ENCODE measurements at places on chromosomes 1 and 21.

DNA sequence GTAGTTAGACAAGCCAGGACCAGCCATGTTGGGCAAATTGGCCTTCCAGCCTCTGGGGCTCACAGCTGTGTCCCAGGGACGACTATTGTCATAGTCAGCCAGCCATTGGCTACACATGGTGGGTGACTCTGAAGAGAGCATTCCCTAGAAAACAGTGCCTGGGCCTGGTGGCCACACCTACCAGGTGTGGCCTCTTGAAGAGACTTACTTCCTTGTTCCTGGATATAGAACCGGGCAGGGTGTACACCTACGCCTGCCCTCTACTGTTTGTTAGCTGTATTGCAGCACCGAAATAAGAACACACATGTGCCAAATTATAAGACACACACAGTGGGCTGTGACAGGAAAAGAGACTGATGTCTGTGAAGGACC lies 134.6 kb upstream of the ARHGEF16 start:
- no peak for DNase-seq

GRCh38 chr21:26495283-26495849 lies 77.7 kb downstream of the CYYR1 start:
- DNase-seq = no peak

DNA sequence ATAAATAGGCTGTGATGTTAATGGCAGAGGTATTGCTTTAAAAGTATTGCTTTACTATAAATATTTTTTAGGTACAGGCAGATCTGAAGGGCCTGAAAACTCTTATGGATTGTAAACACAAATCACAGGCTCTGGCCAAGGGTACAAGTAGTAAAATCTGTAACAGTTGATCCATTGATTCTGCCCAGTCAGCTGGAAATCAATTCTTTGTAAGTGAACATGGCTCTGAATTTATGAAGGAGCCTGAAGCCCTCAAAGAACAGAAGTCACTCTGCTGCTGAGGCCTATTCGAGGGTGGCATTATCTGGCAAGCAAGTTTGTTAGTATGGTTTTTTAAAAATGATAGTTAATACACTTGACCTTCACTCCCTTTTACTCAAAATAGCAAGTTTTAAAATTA lies 834.0 kb upstream of the TMPRSS15 start:
- DNase-seq = no peak

DNA sequence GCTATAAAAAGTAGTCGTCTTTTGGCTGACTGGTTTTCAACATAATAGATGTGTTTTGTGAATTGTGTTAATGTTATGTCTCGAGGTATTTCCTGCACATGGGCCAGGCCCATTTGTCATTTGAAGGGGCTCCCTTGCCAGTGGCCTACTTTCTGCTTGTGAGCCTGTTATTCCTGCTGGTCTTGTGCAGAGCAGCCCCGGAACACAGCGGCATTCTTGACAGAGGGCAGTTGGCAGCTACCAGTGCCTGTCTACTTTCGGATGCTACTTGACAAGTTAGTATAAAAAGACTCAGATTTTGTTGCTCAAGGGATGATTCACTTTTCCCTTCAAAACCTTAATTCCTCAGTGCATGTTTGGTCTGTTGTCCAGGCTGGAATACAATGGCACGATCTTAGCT lies 28.5 kb downstream of the PGM1 start:
- DNase-seq = no peak

DNA sequence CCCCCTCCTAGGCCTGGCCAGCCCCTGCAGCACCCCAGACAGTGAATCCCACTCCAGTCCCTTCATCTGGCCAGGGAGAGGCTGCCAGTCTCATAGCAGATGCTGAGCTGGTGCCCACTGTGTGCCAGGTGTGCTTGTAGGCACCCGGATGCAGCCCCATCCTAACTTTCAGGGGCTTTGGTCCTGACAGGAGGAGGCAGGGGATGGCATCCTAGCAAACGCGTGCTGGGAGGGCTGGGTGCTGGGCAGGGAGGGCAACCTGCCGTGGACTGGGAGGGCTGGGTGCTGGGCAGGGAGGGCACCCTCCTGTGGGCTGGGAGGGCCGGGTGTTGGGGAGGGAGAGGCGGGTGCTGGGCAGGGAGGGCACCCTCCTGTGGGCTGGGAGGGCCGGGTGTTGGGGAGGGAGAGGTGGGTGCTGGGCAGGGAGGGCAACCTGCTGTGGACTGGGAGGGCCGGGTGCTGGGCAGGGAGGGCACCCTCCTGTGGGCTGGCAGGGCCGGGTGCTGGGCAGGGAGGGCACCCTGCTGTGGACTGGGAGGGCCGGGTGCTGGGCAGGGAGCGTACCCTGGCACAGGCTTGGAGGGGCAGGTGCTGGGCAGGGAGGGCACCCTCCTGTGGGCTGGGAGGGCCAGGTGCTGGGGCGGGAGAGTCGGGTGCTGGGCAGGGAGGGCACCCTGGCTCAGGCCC lies 35.3 kb downstream of the SLC19A1 start:
- DNase-seq = no peak

DNA sequence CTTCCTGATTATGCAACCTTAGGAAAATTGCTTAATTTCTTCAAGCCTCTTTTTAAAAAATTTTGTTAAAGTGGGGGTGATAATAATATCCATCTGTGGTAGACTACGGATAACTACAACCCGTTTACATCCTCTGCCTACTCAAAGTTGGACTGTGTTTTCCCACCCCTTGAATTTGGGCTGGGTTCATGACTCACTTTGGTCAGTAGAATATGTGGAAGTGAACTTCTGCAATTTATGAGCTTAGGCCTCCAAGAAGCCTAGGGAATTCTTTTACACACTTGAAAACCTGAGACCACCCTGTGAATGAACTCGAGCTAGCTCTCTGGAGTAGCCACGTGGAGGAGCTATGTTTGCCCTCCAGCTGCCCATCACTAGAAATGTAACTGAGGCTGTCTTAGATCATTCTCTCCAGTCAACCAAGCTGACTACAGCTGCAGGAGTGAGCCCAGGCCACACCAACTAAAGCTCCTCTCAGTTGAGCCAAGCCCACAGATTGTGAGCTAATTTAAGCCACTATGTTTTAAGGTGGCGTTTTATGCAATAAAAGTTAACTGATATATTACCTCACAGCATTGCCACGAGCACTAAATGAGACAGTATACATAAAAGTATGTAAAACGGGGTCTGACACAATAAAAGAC lies 29.6 kb upstream of the CACHD1 start:
- no peak for DNase-seq

DNA sequence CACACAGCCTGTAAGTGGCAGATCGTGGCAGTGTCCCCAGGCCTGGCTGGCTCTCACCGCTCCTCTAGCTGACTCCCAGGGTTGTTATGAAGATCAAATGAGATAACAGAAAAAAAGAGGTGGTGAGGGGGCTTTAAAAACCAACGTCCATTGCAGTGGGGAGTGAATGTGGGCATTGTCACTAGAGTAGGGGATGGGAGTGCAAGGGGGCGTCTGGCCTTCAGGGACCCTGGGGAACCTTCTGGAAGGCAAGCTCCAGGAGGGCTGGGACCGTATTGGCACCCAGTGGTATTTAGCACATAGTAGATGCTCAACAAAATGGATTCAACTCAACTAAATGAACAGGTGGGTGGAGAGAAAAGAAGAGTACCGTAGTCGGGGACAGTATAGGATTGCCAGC lies 3.4 kb downstream of the PLA2G2D start:
- DNase-seq = no peak

DNA sequence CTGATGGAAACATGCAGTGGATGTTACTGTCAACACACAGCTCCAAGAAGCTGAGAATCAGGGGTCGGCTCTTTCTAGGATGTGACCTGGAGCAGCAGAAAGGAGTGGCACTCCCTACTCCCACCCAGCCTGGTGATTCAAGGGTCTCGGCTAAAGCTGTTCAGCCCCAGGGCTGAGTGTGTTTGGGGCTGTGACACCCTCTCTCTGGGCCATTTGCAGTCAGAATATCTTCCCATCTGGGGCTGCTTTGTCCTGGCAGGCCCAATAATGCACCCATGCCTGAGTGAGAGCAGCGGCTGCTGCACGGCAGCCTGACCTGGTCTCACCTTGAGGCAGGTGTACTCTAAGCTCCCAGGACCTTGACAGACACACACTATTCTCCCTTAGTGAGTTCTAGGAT lies 52.5 kb upstream of the AJAP1 start:
- no peak for DNase-seq

DNA sequence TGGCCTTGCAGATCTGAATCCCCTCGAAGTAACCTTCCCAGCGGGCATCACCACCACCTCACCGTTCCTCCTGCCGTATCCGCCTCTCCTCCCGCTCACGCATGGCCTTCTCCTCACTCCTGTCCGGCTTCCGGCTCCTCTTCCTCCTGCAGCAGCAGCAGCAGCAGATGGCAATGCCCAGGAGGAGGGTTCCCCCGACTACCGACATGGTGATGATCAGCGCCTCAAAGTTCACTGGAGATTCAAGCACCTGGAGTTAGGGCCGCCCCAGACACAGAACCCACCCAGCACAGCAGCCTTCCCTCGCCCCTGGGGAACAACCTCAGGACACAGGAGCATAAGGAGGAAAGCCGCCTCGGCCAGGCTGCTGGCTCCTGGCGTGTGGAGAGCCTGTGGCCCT lies 17.4 kb downstream of the PTTG1IP start:
- no peak for DNase-seq

DNA sequence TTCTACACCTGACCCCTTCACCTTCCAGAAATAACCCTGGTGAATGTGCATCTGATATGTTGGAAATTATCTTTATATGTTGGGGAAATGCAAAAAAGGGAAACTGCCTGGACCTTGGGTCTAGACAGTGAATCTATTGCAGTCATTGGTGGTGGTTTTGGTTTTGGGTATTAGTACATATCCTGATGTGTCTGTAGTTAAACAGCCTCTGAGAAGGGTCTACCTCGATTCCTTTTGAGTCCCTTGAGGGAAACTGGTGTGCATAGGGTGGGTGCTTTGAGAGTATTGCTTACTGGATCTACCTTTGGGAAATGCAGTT lies 127.3 kb upstream of the KIAA0040 start:
- DNase-seq = no peak

DNA sequence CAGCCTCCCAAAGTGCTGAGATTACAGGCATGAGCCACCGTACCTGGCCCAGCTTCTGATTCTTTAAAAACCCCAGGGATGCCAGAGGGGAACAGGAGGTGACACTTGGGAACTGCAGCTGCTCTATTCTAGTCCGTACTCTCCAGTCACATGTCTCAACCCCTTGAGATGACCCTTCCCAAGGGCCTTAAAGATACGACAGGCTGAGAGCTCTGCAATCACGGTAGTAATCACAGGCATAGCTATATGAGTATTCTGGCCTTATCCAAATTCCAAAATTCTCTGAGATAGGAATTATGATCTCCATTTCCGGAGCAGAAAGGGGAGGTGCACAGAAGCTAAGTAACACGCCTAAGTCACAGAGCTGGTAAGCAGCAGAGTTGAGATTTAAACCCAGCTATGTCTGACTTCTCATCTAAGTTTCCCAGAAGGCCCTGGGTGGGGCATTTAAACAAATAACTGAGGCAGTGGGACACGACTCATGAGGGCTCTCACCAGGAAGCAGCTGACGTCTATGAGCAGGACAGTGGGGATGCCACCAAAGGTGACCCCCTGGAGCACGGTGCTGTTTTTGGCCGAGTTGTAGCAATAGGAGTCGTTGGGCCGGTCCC lies 5.2 kb downstream of the TMEM63A start:
- no peak for DNase-seq

DNA sequence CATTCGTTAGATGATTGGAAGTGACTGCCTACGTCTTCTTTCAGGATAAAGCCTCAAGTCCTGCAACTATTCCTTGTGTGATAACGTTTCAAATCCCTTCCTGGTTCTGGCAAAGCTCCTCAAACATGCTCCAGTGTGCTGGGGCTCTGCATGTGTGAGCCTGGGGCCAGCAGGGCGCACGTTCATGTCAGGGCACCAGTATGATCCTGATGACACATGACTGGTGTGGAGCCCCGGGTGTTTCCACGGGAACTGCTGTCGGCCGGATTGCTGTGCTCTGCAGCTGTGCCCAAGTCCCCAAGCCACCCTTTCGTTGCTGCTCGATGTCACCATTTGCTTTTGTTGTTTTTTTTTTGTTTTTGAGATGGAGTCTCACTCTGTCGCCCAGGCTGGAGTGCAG lies 21.3 kb downstream of the KRTAP10-1 start:
- DNase-seq = no peak

GRCh38 chr21:34276711-34277425 lies 86.9 kb upstream of the KCNE2 start:
- DNase-seq = no peak

DNA sequence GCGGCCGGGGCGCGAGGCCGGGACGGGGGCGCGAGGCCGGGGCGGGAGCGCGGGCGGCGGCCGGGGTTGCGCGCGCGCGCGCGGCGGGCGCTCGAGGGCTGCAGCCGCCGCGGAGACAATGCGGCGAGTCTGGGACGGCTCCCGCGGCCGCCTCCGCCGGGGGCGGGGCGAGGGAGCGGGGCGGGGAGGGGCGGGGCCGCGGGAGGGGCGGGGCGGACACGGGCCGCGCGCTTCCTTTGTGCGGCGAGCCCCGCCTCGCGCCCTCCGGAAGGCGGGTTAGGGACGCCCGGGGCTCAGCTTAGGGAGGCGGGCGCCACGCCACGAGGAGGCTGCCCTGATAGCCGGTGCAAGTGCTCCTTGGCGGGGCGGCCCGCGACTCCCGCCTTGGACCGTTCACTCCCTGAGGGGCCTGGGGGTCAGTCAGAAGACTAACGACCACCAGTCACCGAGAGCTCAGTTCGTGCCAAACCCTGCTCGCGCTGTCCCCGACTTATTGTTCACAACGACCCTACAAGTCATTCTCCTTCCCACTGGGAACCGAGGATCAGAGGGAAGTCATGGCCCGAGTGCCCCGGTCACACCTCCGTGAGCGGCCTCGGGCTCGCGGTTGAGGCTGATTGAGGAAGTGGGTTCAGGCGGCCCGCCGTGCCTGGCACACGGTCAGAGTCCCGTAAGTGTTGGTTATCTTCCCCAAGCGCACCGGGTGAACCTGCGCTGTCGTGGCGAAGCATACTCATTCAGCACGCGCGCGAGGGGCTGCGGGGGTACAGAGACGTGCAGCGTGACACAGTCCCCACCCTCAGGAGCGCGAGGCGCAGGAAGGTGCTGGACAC lies 29.1 kb upstream of the A3GALT2 start:
- peak; percentile 73 for DNase-seq

DNA sequence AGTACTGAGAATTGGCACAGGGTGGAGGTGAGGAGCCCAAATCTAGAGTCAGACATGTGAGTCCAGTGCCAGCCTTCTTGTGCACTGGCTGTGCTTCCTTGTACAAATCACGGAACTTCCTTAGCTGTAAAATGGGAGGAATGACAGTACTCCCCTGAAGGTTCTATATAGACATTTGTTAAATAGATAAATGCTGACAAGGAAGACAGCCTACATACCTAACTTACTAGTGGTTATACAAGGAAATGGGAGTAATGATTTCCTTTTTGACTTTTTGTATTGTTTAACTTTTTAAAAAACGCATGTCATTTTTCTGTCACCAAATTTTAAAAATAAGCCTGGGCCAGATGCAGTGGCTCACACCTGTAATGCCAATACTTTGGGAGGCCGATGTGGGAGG lies 50.2 kb downstream of the WARS2 start:
- no peak for DNase-seq
